ENCODE measurements at places on chromosomes 3 and 15.

GRCh38 chr15:58454950-58455401, 23.2 kb downstream of the LIPC start:
- DNase-seq = no peak

GRCh38 chr3:171365489-171365888, 94.7 kb downstream of the TNIK start:
- no peak for DNase-seq

DNA sequence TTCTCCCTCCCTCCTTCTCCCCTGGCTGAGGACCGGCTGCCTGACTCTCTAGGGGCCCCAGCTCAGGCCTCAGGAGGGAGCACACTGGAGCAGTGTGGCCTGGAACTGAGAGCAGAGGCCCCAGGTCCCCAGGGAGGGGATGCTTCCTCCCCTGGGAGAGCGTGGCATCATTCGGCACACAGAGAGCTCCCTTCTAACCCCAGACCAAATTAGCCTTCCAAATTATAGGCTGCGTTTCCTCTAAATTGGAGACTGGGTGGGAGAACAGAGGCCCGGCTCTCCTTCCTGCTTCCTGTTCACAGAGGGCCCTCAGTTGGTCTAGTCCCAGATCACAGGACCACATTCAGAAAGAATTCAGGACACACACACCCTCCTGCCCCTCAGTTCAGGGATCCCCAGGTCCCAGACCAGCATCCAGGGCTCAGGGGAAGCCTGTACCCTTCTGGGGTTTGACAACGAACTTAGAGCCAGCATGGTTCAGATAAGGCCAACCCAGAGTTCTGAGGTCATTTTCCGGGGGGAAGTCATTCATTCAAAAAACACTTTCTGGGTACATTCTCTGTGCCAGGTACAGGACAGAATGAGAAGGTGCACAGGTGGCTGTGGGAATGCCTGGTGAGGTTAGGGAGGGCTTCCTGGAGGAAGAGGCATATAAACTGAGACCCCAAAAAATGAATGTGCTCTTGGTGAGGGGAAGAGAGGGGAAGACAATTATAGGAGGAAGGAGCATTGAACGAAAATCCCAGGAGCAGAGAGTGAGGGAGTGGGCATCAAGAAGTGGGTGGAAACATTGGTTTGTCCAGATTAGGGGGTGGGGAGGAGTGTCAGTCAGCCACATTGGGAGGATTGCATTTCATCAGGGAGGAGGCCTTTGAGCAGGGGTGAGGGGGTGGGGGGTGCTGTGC, 28.4 kb upstream of the RPL29 start:
- DNase-seq = no peak

DNA sequence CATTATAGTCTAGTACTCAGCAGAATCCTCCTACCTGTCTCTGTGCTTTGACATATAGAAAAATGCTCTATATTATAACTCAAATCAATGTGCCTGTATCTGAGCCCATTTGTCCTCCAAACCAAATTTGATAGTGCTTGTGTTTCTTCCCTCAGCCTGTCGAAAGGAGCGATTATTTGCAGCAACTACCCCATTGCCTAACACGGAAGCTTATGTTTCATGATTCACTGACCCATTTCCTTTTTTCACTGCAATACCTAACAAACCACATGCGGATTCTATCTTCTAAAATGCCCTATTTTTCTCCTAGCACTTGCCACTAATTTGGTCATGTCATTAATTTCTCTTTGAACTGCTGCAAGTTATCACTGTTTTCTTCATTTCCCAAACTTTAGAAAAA, 1220.6 kb upstream of the CADM2 start:
- DNase-seq = no peak

- no peak for DNase-seq
Measured at GRCh38 chr3:184239221-184239620, 9.5 kb downstream of the ALG3 start.

All from stimulated activated CD4-positive, alpha-beta T cell treated with anti-CD3 and anti-CD28 coated beads, TNF-alpha, amount 100 ng/mL, for 1 hour (primary cell).